ENCODE measurements at places on chromosomes 12 and 14.
A peak's percentile ranks its signal among the peaks of the same experiment; 100 is the strongest.

DNA sequence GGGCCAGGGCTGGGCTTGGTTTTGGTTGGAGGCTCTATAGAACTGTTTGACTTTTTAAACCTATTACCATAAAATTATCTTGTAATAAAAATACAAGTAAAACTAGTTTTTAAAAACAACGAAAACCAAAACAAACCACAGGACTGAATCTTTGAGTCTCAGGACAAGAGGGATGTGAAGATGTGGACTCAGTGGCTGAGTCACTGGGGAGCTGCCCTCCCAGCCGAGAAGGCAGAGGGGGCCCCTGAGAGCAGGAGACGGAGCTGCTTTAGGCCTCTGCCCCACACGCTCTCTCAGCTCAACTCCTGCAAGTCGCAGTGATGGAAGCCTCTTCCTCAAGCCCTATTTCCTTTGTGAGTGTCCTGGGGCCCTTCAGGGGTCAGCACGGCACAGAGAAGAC is 59.0 kb downstream of the CDC42BPB start:
- DNase-seq, result peak; percentile 11

DNA sequence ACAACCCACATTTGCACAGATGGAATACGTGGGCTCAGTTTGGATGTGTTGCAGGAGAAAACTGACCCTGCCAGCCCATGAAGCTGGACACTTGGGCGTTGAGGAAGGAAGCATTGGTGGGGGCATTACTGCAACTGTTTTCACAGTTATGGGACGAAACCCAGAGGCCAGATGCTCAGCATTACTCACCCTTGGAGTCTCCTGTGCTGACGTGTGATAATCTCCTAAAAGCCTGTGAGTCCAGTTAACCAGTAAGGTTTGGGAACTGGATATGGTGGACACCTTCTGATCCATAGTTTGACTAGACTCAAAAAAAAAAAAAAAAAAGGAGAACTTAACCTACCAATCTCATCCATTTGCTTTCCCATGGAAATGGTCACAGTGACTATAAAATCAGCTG is 52.8 kb upstream of the EGLN3 start:
- DNase-seq, result no peak

- DNase-seq, result no peak
Measured at GRCh38 chr14:22218728-22219127, 370.3 kb downstream of the DAD1 start.

- peak; percentile 65 for DNase-seq
Measured at GRCh38 chr12:94545935-94546771, 86.5 kb upstream of the CEP83 start.

DNA sequence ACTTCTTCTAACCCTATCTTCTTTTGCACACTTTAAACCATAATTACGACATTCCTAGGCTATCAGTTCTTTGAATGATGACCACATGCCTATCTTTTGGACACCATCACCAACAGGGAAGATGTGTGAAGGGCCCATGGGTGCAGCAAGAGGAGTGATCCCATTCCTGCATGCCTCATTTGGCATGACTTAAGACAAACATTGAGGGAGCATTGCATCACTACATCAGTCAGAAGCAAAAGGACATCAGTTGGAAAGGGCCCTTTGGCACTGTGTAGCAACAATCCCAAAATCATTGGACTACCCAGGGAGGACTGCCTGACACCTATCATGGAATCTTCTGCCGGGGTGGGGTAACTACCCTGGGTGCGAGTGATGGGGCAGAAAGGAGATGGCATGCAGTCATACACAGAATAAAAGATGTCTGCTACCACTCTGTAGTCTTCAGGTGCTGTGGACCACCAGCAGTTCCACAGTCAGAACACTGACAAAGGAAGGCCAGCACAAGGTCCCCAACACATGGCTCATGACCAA is 10.7 kb upstream of the TMBIM6 start:
- peak; percentile 30 for DNase-seq
